Activated naive CD4-positive, alpha-beta T cell treated with anti-CD3 and anti-CD28 coated beads for 36 hours (primary cell): ENCODE measurements at places on chromosomes 3 and 15.
A peak's percentile ranks its signal among the peaks of the same experiment; 100 is the strongest.

- DNase-seq: no peak
Measured at GRCh38 chr3:189789432-189789831, 158.2 kb downstream of the TP63 start.

GRCh38 chr3:43034200-43034599 lies 55.1 kb downstream of the GASK1A start:
- DNase-seq: no peak

DNA sequence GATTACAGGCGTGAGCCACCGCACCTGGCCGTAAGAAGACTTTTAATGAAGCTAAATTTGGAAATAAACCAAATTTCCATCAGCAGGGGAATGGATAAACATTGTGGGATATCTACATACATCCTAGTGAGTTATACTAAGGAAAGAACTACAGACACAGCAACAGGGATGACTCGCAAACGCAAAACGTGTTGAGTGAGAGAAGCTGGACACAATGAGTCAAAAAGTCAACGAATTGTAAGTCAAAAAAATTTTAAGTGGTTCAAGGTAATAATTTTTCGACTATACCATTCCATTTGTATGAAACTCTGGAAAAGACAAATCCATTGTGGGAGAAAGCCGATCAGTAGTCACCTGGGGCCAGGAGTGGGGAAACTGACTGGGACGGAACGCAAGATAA lies 19.9 kb downstream of the PLA2G4F start:
- DNase-seq: no peak

- DNase-seq: no peak
Measured at GRCh38 chr3:81888914-81889557, 127.6 kb upstream of the GBE1 start.

GRCh38 chr3:57000012-57000411 lies 60.5 kb upstream of the SPATA12 start:
- no peak for DNase-seq

DNA sequence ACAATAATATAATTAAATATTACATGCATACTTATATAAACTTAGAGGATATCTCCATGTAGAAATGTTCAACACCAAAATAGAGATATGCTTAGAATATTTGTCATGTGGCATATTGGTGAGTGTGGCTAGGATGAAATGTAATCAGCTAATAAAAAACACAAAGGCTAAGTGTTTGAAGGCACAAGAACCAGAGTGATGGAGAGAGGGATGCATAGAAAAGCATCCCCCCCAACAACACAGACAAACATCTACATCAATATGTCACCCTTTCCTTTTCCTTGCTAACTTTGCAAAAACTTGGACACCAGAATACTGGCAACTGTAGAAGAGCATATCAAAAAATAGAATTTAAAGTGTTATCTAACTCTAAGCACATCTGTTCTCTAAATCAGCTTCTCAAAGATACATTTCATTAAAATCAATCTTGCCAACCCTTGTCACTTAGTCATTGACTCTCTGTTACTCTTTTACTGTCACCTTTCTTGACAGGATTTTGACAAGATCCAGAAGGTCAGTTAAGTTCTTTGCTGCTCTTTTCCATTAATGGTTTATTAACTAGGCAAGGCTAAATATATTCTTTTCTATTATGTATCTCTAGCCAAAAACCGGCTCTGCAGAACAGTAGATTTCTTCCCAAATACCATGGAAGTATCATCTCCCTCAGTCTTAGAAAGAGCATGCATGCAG lies 695.9 kb downstream of the OTOL1 start:
- DNase-seq: no peak

- no peak for DNase-seq
Measured at GRCh38 chr3:50484722-50485121, 18.7 kb downstream of the CACNA2D2 start.

- no peak for DNase-seq
Measured at GRCh38 chr3:154540950-154541604, 111.1 kb upstream of the GPR149 start.

- no peak for DNase-seq
Measured at GRCh38 chr15:57505949-57506391, 85.7 kb upstream of the MYZAP start.

GRCh38 chr15:23447107-23447500 lies at the start of gene GOLGA6L2:
Gene GOLGA6L2, minus strand, starts transcription at chr15:23447243. Its CDS starts 62 bp downstream, at chr15:23447181.
- DNase-seq: no peak

DNA sequence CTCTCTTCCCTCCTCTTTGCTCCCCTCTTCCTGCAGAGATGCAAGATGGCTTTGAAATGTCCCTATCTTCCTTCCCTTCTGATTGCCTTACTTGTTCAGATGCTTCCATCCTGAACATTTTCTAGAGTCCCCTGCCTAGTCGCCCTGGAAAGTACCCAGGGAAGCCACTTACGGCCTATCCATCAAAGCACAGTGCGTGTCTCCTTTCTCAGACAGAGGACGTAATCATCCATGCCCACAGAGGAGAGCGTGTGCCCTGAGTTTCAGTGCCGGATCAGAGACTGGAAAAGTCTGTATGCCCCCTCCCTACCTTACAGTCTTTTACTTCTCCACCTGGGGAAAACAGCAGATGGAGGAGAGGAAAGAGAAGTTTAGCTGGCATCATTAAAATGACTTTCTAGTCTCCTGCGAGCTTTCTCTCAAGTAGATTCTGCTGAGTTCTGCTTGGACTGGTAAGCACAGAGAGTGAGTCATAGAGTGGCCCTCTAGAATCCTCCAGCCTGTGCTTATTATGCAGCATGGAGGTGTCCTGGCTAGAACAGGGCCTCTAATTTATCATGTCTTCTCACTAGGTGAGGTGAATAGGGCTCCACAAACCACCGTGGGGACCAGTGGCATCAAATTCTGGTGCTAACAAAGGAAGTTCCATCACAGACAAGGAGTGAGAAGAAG lies 114.6 kb downstream of the SLCO3A1 start:
- no peak for DNase-seq

- peak; percentile 43 for DNase-seq
Measured at GRCh38 chr3:49867871-49868321, 1.8 kb downstream of the CAMKV start.

DNA sequence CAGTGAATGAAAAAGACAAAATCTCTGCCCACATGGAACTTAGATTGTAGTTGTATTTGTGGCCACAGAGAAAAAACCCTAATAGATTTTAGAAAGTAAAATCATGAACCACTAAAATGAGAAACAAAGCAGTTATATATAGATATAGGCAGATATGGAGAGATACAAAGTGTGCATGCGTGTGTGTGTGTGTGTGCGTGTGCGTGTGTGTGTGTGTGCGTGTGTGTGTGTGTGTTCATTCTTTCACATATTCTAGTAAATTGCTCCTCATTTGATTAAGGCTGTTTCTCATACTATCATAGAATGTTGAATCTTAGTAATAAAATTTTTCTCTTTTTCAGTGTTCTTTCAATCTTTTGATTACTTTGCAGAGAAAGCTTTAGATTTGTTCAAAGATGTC lies 118.6 kb downstream of the DNAJB8 start:
- no peak for DNase-seq

DNA sequence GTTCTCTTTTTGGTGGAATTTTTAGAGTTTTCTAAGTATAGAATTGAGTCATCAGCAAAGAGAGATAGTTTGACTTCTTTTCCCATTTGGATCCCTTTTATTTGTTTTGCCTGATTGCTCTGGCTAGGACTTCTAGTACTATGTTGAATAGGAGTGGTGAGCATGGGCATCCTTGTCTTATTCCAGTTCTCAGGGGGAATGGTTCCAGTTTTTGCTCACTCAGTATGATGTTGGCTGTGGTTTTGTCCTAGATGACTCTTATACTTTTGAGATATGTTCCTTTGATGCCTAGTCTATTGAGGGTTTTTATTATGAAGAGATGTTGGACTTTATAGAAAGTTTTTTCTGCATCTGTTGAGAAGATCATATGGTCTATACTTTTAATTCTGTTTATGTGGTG lies 72.5 kb downstream of the TNFAIP8L3 start:
- no peak for DNase-seq

DNA sequence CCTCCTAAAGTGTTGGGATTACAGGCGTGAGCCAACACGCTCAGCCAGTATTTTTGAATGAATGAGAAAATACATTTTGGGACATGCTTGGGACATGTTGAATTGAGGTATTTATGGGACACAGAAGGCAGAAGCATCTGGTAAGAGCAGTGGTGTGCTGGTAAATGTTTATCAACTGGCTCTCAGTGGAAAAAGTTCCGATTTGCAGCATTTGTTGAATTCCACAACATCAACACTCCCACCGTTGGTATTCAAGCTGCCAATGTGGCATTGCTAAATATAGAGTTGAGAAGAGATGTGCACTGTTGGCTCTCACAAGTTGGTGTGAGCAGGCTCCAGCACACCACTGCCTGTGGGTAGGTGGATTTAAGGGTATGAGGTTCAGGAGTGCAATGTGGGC lies 35.8 kb upstream of the LRRFIP2 start:
- DNase-seq: no peak

DNA sequence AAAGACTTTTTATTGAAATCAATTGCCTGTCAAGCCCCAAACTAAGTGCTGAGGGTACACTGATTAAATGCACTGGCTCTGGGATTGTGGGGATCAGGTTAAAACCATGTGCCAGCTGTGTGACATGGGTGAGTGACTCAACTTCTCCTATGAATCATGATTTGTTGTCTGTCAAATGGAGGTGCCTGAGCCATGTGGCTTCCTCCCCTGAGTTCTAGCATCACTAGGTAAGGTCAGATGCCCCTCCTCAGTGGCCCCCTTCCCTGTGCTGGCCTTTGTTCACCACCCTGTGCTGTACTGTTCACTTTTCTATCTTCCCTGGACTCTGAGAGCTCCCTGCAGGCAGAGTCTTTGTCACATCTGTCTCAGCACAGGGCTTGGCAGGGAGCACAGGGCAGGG lies 43.6 kb upstream of the ATP2B2 start:
- DNase-seq: peak; percentile 53

GRCh38 chr15:62491642-62492041 lies 326.6 kb upstream of the C2CD4B start:
- DNase-seq: no peak

DNA sequence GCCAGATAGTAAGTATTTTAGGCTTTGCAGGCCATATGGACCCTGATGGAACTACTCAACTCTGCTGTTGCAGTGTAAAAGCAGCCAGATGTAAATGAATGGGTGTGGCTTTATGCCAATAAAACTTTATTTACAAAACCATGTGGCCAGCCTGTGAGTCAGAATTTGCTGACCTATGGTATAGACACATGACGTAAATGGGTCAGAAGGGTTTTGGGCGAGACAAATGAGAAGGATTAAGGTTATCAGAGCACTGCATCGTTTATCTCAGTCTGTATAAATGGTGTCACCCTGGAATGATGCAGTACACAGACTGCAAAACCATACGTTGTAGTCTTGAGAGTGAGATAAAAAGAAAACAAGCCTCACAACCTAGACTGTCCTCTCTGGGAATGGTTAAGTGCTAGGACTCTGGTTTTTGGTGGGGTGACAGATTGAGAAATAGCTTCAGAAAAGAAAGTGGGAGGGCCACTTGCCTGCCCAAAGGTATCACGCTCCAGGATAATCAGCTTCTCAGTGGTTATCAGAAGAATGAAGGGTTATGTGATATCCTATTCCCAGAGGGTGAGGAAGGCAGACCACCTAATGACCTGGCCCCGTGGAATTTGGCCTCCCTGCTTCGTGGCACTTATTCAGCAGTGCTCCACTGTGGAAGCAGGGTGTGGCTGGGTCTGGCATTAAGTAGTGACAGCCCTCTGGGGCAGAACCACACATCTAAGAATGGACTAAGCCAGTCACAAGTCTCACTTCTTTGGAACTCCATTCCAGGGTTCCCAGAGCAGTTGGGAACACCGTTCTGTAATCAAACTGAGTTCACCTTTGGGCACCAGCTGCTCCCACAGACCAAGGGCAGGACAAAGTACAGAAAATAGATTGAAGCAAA lies 46.1 kb downstream of the ABHD5 start:
- DNase-seq: no peak

DNA sequence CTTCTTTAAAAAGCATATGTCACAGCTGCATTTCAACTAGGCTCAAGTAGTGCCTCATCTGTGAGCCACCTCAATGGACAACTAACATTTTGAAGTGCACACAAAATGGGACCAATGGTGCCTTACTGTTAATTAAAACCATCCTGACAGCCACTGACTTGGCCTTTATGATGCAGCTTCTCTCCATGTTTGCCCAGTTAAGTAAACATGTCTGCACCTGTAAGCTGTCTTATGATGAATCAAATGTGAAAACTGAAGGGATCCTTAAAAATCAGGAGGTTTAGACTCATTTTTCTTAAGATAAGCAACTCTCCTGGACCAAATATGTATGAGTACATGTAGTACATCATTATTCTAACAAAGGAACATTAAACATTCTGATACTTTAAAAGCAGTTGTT lies 861.6 kb downstream of the ROBO1 start:
- DNase-seq: no peak

GRCh38 chr15:69793431-69793780 lies 304.3 kb downstream of the TLE3 start:
- no peak for DNase-seq

DNA sequence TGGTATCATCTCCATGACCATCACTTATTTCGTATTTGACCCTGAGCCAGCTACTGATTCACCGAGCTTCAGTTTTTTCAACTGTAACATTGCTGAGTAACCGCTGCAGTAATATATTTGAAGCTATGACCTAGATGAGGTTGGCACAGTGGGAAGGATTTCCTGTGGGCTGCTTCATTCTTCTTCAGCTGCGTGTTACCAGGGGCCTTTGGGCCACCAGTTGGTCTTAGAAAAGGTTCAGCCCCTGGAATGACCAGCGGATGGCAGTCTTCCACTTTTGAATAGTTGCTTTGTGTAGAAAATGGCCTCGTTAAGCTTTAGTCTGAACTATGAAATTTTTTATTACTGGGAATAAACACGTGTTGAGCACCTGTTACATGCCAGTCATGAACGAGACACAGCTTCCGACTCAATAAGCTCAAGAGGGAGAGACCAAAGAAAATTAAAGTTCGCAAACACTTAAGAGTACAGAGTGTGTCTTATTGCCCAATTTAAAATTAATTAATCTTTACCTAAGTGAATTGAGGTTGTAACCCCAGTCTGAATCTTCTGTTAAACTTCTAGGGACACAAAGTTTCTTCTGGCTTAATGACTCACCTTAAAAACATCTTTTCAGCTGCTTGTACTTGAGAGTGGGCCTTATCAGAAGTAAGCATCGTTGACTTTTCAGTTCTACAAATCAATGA lies 57.6 kb upstream of the NR2E3 start:
- peak; percentile 22 for DNase-seq

GRCh38 chr3:33773637-33774036 lies 24.8 kb upstream of the PDCD6IP start:
- no peak for DNase-seq

DNA sequence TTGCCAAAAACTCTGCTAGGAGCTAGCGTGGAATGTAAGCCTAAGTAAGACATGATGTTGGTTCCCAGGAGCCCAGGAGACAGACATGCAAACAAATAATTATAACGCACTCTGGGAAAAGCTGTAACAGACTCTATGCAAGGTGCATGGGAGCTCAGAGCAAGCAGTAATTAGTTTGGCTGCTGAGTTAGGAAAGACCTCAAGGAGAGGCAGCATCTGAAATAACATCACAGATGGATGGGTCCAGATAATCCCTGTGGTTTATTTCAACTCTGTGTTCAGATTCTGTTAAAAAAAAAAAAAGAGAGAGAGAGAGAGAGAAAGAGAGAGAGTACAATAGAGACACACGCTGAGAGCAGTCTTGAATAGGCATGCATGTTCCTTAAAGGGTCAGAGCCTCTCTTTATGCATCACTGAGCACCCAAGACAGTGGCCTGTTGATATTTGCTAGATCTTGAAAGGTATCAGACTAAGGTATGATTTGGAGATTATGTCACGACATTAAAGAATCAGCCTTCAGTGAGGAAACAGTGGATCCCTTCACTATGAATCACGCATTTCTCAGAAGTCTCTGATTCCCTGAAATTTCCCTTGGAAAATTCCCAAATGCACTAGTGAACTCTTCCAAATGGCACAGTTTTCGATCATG lies 124.4 kb upstream of the LIPC start:
- DNase-seq: no peak
